Midbrain (tissue), 1 donor: ENCODE measurements at places on chromosomes 16 and 17.

DNA sequence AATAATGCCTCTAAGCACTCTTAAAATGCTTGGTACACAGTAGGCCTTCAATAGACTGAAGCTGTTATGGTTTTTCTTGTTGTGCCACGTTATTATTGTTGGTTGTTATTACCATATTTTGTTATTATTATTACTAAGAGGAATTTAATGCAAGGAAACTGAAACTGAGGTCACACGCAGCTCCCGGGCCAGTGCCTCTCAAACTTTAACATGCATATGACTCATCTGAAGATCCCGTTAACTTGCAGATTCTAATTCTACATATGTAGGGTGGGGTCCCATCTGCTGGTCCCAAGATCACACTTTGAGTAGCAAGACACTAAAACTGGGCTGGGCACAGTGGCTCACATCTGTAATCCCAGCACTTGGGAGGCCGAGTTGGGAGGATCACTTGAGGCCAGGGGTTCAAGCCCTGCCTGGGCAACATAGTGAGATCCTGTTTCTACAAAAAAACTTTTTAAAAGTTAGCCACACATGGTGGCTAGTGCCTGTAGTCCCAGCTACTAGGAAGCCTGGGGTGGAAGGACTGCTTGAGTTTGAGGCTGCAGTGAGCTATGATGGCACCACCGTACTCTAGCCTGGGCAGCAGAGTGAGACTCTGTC, 888 bp downstream of the ACSM5 start:
- DNase-seq: no peak

DNA sequence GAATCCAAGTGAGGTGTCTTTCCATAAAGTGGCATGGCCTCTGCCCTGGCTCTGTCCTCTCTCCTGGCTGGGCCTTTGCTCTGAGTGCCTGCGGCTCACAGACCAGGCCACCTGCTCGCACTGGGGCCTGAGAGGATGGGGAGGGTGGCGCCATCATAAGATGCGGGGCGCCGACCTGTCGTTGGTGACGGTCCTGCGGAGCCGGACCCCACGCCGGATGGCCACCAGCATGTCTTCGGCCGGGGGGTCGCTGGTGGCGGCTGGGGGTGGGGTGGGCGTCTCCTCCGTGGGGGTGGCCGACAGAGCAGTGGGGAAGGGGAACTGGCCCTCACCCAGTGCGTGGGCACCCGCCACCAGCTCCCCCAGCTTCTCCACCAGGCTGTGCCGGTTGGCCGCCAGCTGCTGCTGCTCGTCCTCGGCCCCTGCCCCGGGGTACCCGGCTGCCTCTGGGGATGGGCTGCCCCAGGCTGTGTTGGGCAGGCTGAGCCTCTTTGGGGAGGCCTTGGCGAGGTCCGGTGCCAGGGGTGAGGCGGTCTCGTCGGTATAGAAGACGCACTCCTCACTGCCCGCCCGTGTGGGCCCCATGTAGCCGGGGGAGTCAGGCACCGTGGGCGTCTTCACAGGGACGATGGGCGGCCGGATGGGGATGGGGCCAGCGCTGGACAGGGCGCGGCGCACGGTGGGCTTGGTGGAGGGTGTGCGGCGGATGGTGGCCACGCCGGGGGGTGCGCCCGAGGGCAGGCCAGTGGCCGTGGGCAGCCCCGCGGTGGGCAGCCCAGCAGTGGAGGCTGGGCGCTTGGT, 17.4 kb downstream of the IL34 start:
- no peak for DNase-seq

- DNase-seq: peak; percentile 58
Measured at GRCh38 chr16:79599837-79600637, 500 bp downstream of the MAF start.

GRCh38 chr17:61809816-61810392, 53.4 kb downstream of the BRIP1 start:
- no peak for DNase-seq

GRCh38 chr17:50769884-50770283, 2.6 kb upstream of the ANKRD40CL start:
- DNase-seq: no peak

DNA sequence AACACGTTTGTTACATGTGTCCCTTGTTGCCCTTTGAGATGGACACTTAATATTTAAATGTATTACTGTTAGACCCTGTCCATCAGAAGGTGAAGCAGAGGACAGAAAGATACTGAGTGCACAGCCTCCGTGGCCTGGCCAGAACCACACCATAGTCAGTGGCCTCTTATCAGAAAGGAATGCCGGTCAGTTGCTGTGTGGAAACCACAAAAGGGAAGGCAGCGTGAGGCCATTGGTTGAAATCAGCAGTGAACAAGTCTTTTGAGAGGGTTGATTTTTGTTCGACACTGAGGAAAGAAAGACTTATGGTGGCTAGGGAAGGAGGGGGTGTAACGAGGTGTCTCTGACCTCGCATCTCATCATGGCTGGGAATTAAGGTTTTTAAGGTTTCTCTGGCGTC, 85.4 kb upstream of the CLEC18A start:
- DNase-seq: no peak

GRCh38 chr16:15608398-15609285, 34.3 kb downstream of the MARF1 start:
- no peak for DNase-seq

- DNase-seq: no peak
Measured at GRCh38 chr16:52488837-52489289, 58.1 kb downstream of the TOX3 start.

GRCh38 chr17:47224966-47225365, 15.8 kb downstream of the MYL4 start:
- DNase-seq: no peak

GRCh38 chr17:68297195-68297594, 5.9 kb downstream of the ARSG start:
- no peak for DNase-seq

DNA sequence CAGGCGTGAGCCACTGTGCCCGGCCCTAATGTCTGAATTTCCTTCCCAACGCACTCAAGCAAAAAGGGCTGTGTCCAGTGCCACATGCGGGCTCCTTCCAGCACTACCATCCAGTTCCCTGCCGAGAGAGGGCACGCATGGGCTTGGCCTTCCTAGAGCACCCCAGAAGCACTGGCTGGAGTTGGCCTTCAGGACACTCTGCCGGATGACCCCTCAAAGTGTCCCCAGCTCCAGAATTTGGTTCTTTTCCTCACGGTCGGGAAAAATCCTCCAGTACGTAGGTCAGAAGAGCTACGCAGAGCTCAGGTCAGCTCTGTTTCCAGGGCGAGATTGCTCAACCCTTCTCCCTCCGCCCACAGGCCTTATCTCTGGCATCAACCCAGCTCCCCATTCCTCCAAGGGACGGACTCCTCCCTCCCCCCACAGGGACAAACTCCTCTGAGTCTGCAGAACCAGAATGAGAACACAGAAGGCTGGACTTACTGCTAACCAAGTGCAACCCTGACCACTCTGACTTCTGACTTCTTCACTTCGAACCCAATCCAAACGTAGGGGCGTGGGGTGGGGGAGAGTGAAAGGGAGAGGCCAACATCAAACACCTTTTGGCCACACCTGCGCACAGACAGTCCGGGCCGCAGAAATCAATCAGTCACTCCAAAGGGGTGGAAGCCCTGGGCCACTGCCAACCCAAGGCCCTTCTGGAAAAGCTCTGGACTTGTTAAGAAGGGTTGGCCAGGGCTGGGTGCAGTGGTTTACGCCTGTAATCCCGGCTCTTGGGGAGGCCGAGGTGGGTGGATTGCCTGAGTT, 3.6 kb downstream of the CDC42EP4 start:
- DNase-seq: no peak

- no peak for DNase-seq
Measured at GRCh38 chr17:63937920-63938319, 5.8 kb upstream of the CD79B start.

DNA sequence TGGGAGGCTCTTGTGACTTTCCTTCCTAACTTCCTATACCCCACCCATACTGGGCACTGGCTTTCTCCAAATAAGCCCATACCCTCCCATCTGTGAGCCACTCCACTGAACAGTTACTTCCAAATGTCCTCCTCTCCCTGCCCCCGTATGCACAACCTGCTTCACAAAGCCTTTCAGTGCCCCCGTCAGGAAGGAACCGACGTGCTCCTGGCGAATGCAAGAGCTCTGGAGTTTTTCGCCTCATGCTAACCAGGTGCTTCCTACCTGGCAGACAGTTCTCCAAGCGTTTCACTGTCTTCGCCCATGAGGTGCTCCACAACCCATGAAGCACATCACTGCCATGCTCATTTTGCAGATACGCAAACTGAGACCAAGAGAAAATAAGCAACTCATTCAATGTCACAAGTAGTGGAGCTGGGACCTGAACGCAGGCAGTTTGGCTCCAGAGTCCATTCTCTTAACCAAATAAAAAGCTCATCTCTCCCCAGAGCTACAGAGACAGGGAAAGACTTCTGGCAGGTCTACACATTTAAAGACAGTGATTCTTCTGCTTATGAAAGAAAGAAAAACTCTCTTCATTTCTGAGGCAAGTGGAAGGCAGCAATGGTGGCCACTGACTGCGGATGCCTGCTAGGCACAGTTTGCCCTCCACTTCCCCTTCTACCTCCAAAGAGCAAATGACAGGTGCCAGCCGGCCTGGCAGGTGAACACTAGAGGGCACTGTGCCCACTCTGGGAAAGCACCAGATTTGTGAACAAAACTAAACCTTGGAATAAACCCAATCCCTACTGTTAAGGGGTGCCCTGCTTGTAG, 23.8 kb downstream of the SPHK1 start:
- no peak for DNase-seq

- DNase-seq: no peak
Measured at GRCh38 chr17:17172001-17172939, 33.9 kb downstream of the PLD6 start.

GRCh38 chr17:5667871-5668270, 83.6 kb upstream of the NLRP1 start:
- DNase-seq: no peak

DNA sequence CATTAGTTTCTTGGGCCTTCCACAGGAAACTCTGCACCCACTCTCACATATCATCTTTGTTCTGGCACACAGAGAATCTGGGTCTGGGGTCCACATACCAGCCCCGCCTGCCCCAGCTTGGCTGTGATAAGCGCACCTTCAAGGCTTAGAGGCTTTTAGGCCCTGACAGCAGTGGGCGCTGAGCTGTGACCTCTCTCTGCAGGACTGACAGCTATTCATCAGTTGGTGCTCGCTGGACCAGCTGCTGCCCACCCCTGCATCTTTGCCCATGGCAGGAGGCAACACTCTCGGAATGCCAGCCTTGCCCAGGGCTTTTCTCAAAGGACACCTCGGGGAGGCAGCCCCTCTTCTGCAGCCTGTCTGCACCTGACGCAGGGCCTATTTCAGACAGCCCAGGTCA, 62.9 kb downstream of the SDK2 start:
- no peak for DNase-seq

DNA sequence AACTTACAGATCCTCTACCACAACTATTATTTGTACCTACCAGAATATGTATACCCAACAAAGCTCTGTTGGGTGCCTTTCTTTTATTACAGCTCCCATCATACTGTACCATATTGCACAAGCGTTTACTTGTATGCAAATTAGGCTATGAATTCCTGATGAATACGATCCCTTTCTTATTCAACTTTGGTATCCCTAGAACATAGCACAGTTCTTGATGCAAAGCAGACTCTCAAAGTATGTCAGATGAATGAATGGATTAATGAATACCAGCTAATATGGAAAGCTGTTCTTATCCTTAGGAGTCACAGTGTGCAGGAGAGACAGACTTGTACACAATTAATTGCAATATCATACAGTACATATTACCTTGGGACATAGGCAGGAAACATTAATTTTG, 79.7 kb upstream of the NACA2 start:
- no peak for DNase-seq

- peak; percentile 41 for DNase-seq
Measured at GRCh38 chr16:11915114-11915643, 577 bp downstream of the GSPT1 start.
